Psoas muscle (tissue), 8 donors: ENCODE measurements at places on chromosomes 1 and 21. TPM values are rescaled to one million over a fixed set of nuclear protein-coding genes. Genes with fewer than 3 reads are reported as not detected.

GRCh38 chr1:201022493-201022819, 1.1 kb downstream of the KIF21B start:
- DNase-seq: no peak
- H3K4me1 ChIP-seq: peaks cover 18% of the 10 kb centered on the region
- H3K4me3 ChIP-seq: peak overlapping the region; percentile 66
- H3K27me3 ChIP-seq: no peaks in the 10 kb centered on the region
- no peak overlapping the region for H3K27ac ChIP-seq
- no peaks in the 10 kb centered on the region for H3K36me3 ChIP-seq

DNA sequence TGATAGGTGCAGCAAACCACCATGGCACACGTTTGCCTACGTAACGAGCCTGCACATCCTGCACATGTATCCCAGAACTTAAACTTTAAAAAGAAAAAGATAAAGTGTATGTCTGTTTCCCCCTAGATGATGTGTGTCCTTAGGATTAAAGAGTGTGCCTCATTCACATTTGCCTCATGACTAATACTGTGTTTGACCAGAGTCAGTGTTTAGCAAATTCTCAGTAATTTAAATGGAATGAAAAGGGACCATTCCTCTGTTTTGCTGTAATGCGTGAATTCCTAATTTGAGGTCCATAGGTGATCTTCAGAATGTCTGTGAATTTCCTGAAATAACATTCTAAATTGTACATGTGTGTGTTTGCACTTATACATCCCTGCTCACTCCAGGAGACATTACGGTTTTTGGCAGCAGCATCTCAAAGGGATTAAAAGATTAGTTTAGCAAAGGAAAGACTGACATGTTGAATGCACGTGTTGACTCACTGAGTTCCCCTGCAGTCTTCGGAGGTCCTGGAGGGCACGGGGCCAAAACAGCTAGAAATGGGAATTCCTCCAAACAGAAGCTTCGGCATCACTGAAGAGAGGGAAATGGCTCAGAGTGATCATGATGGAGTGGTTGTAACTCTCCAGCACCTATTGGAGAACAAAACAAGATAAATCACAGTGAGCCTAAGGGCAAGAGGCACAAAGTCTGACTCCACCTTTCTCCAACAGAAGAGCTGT, 19.1 kb upstream of the SLC35F3 start:
- no peaks in the 10 kb centered on the region for H3K4me1 ChIP-seq
- H3K27me3 ChIP-seq: no peaks in the 10 kb centered on the region
- no peak overlapping the region for H3K4me3 ChIP-seq
- H3K36me3 ChIP-seq: no peaks in the 10 kb centered on the region
- H3K27ac ChIP-seq: no peak overlapping the region

DNA sequence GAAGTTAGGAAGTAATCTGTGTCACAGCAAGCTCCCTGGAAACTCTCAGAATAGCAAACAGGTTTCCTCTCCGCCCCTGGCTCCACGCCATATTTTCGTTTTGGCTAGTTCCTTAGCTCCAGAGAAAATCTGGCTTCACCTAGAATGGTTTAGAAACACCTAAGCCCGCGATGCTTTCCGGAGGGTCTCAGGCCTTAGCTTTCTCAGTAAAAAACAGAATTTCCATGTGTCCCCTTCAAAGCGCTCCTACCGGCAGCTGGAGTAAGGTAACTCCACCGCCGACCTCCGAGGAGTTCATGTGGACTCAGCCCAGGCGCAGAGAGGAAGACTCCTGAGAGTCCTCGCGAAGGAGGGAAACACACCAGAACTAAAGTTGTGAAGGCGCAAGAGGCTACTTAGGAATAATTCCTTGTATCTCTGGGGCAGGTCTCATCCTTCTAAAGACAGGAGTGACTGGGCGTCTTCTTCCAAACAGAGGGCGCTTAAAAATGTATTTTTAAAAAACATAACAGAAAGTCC, 406 bp downstream of the KIAA0040 start:
- peak; percentile 46 for DNase-seq
- H3K27me3 ChIP-seq: no peaks in the 10 kb centered on the region
- peak overlapping the region; percentile 86 for H3K4me3 ChIP-seq
- peaks cover 32% of the 10 kb centered on the region for H3K4me1 ChIP-seq

DNA sequence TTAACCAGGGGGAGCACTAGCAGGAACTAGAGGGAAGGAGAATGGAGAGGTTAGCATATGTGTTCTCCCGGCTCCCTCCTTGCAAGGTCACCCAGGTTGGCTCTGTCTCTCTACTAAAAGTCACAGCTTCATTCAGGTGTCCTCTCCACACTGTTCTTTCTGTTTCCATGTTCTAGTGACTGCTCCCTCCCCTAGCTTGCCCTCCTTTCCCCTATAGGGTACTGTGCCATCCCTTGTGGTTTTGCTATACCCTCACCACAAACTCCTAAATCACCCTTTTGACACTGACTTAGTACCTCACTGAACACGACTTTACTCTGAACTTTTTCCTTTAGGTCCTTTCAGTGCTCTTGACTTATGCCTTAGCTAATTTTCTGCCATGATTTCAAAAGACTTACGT, 389.3 kb downstream of the ST6GALNAC3 start:
- H3K27me3 ChIP-seq: no peaks in the 10 kb centered on the region
- H3K4me1 ChIP-seq: no peaks in the 10 kb centered on the region
- no peak overlapping the region for H3K4me3 ChIP-seq

- no peaks in the 10 kb centered on the region for H3K27me3 ChIP-seq
- no peak overlapping the region for H3K27ac ChIP-seq
- H3K4me3 ChIP-seq: no peak overlapping the region
- no peaks in the 10 kb centered on the region for H3K36me3 ChIP-seq
These were observed 99.4 kb downstream of the GIPC2 start for GRCh38 chr1:78145105-78145580.

DNA sequence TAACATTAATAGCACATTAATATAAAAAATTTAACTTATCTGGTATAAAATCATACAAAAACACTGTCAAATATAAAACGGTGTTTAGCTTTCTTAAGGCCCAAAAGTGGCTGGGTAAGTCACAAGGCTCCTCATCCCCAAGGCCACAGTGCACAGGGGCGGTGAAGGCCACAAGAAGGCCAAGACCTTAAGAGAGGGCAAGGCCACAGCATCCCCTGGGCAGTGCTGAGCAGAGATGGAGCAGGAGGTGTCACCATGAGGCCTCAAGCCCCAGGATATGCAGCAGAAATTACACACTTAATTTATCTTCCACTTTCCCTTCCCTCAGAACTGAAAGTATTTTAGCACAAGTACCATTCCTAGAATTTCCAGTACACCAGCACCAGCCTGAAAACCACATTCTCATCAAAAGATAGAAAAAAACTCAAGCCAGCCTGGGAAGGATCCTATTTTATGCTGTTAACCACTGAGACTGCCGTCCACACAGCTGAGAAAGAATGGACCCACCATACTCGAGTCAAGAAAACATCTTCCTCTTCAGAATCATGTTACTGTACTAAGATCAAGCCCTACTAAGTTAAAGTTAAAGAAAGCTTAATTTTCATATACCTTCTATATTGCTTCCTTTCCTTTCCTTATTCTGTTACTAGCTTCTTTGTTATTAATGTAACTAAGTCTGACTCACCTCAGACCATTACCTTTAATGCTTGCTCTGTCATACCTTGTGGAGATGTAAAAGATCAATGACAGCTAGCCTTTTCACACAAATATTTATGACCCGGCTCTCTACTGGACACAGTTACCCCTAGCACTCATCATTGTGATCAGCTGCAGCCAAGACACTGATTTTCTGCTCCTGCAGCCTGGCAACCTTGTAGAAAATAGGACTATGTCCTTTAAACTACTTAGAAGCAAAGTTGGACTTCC, 26.4 kb upstream of the FMO1 start:
- H3K4me3 ChIP-seq: no peak overlapping the region
- no peaks in the 10 kb centered on the region for H3K36me3 ChIP-seq

Gene SSR2
- 59.1 TPM for total RNA-seq

Gene MYBPHL
- 2.2 TPM for total RNA-seq

Gene CCDC181
- total RNA-seq: 0.17 TPM

Gene AMY1A
- total RNA-seq: not detected
